ENCODE measurements at places on chromosomes 3 and 15. TPM values are rescaled to one million over a fixed set of nuclear protein-coding genes. Genes with fewer than 3 reads are reported as not detected.

- H3K4me3 ChIP-seq = peak overlapping the region; percentile 39
- peaks cover 31% of the 10 kb centered on the region for H3K4me1 ChIP-seq
- H3K27me3 ChIP-seq = no peaks in the 10 kb centered on the region
- no peak overlapping the region for H3K27ac ChIP-seq
- H3K36me3 ChIP-seq = no peaks in the 10 kb centered on the region
Measured at GRCh38 chr3:124584552-124585391, 145.5 kb upstream of the UMPS start.

DNA sequence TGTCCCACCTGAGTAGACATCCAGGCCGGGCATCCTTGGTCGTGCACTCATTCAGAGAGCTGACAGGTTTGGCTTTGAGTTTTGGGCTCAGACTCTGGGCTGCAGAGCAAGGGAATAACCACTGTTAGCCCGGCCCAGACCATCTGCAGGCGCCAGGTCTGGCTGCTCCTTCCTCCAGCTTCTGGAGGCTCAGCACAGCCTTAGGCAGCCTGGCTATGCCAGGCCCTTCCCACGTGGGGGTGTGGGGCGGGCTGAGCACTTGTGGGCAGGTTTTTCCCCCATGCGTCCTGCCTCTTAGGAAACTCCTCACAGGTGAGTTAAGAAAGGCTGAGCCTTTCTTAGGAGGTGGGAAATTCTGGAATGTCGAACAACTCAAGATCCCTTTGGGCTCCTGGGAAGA, 11.2 kb downstream of the PLA2G4B start:
- no peaks in the 10 kb centered on the region for H3K4me1 ChIP-seq
- no peak overlapping the region for H3K27ac ChIP-seq
- no peak overlapping the region for H3K4me3 ChIP-seq
- peaks cover 26% of the 10 kb centered on the region for H3K27me3 ChIP-seq
- peaks cover 5% of the 10 kb centered on the region for H3K36me3 ChIP-seq

DNA sequence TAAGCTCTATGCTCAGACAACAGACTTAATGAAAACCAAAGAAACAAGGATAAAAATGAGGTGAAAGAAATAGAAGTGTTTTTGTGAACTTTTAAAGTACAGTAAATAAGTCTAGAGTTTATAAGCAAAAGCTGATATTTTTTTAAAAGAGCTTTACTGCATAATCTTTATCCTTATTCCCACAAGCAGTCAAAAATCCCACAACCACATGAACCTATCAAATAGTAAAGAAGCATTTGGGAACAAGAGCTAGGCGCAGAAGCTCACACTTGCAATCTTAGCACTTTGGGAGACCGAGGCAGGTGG, 103.8 kb upstream of the TJP1 start:
- no peak overlapping the region for H3K27ac ChIP-seq
- no peaks in the 10 kb centered on the region for H3K36me3 ChIP-seq
- no peaks in the 10 kb centered on the region for H3K4me1 ChIP-seq
- H3K4me3 ChIP-seq = no peak overlapping the region
- DNase-seq = no peak

The ST6GAL1 gene
- polyA plus RNA-seq = 80.6 TPM

The RETNLB gene
- not detected for polyA plus RNA-seq
